Endothelial cell (in vitro differentiated cells): ENCODE measurements at places on chromosomes 4 and X. TPM values are rescaled to one million over a fixed set of nuclear protein-coding genes. Genes with fewer than 3 reads are reported as not detected.
A peak's percentile ranks its signal among the peaks of the same experiment; 100 is the strongest.

The ODAM gene
- total RNA-seq = not detected

The NSG1 gene
- total RNA-seq = 2.9 TPM

GRCh38 chr4:153471698-153472093 lies 5.5 kb downstream of the TMEM131L start:
- DNase-seq = no peak

DNA sequence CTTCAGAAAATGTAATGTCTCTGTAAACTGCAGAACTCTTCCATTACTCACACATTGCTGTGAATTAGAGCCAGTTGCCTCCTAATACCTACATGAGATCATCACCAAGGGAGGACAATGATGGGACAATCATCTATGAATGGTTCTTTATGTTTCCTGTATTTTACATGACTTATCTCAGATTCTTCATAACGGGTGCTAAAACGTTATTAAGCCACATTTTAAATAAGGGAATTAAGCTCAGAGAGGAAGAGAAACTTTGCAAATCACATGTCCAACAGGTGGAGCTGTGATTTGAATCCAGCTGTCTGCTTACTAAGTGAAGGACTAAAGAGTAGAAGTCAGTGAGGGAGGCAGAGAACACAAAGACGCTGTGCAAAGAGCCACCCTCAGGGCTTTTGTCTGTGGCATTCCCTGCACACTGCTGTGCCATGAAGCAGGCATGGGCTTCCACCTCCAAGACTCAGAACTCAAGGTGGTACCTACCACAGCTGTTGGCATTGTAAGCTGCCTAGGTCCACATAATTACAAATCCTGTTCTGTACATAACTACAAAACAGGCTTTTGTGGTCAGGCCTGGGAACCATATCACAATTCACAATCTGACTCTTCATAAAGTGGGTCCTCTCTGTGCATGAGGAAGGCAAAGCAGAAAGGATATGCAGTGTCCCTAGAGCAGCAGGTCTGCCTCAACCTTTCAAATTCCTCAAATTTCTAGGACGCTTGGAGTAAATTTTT lies 12.8 kb downstream of the TBC1D9 start:
- no peak for DNase-seq

GRCh38 chr4:3442959-3443749 lies 1.4 kb downstream of the HGFAC start:
- DNase-seq = peak; percentile 77
